ENCODE measurements at places on chromosomes 7 and 10.

DNA sequence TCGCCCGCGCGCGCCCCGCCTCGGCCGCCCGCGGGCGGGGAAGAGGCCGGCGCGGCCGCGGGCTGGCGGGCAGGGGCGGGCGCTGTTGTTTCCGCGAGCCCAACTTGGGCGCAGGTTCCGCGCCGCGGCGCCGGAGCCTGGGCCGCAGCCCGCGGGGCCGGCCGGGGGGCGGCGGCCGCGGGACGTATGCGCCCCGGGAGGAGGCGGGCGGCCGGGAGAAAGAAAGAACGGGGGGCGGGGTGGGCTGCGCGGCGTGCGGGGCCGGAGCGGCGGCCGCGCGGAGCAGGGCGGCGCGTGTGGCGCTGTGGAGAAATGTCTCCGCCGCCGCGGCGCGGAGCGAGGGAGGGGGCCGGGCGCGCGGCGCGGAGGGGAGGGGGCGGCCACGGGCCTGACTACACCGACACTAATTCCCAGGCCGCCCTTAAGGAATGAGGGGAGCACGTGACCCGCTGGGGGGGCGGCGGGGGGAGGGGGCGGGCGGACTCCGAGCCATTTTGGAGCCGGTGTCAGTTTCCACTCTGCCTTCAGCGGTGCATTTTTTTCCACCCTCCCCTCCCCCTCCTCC lies at the start of gene BMI1:
Gene BMI1 (plus strand): TSS at position 509 of the 565 bp plus-strand sequence. CDS start 5,351 bp downstream, outside the sequence.
- DNase-seq = peak; percentile 33

GRCh38 chr7:23783115-23783514 lies 73.1 kb downstream of the STK31 start:
- no peak for DNase-seq

GRCh38 chr10:86945361-86946212 lies 11.8 kb downstream of the MMRN2 start:
- DNase-seq = no peak

DNA sequence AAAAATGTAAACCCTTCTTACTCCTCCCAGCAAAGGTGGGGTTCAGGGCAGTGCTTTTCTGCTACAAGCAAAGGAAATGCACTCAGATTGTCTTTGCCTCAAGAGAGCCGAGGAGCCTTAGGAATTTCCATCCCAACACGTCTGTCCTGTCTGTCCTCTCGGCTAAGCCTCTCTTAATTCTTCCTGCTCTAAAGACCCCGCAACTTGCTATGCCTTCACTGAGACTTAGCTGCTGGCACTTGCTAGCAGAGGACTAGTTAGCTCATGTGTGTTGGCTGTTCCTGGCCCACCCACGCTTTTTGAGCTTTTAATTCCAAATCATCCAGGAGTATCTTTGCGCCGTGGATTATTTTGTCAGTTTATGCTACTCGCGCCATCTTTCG lies 481 bp upstream of the NPM3 start:
- DNase-seq = no peak

GRCh38 chr10:60456053-60456452 lies 66.4 kb upstream of the ANK3 start:
- no peak for DNase-seq

DNA sequence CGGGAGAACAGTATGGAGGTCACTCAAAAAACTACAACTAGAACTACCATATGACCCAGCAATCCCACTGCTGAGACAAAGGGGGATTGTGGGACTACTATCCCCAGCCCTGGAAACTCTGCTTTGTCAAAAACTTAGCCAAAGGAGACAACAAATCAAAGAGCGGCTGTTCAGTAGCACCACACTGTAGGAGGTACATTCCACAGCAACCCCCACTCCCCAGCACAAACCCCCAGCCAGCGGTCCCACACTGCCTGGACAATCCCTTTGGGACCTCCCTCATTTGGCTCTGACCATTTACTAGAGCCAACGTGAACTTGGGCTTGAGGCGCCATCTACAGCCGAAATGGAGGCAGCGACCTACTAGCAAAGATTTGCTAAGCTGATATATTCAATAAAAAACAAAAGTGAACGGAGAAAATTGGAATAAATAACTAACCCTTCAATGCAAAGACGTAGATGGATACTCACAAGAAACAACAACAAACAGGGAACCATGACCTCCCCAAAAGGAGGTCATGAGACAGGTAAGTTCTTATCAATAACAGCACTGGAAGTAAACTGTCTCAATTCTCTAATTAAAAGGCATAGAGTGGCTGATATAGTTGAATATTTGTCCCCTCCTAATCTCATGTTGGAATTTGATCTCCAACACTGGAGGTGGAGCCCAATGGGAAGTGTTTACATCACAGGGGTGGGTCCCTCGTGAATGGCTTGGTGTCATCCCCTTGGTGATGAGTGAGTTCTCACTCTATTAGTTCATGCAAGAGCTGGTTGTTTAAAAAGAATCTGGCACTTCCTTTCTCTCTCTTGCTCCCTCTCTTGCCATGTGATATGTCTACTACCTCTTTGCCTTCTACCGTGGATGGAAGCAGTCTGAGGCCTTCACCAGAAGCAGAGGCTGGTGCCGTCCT lies 119.0 kb upstream of the KCNMA1 start:
- peak; percentile 43 for DNase-seq

DNA sequence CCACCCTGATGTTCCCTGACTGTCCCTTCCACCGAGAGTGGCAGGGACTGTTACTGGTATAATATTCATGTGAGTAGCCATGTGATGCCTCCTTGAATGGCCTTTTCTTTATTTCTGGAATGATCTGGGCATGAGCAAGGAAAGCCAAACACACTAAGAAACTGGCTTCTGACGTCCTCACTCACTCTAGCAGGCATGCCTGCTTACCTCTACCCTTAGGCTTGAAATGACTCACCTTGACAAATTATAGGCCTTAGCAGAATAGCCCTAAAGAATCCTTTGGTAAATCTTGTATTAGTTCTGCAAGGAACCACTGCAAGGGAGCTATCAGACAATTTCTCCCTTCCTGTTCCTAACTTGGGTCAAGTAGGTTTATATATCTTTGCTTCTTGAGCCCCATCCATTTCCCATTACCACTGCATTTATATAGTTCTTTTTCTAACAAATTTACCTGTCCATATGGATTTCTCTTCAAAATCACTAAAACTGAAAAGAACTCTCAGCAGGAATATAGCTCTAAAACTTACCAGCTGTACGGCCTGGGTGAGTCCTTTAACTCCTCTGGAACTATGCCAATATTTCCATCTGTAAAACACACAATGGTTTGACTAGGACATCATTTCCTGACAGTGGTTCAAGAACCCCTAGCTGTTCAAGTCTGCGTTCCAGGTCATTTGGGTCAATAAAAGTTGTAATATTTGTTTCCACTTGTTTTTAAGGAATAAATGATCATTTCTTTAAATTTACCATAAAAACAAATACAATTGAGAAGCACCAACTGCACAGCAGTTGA lies 13.0 kb upstream of the NDUFA5 start:
- no peak for DNase-seq

DNA sequence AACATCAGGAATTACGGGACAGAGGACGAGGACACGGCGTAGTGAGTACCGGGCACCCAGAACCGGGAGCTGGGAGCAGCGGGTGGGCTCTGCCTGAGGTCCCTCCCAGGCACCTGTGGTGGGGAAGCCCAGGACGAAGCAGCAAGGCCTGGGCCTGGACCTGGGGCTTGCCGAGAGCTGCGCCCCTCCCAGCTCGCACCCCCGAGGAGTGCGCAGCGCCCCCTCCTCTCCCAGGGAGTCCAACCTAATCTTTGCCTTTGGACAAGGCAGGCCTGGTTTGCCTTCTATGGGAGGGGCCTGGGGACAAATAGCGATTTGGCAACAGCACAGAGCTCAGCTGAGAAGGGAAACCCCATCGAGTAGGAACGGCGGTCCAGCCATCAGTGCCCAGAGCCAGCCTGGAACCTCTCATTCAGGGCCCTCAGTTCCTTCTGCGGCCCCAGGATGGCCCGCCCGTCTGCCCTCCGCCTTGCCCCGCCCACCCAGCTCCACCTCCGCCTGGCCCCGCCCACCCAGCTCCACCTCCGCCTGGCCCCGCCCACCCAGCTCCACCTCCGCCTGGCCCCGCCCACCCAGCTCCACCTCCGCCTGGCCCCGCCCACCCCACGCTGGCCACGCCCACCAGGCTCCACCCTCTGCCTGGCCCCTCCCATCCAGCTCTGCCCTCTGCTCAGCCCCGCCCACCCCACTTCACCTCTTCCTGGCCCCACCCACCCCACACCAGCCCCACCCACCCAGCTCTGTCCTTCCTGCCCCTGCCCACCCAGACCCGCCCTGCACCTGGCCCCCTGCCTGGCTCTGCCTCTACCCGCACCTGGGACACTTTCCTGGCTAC lies 32.5 kb upstream of the KNDC1 start:
- DNase-seq = no peak

GRCh38 chr10:88531392-88532052 lies 51.6 kb downstream of the RNLS start:
- DNase-seq = no peak

- no peak for DNase-seq
These were observed 83.4 kb upstream of the ODAD2 start for GRCh38 chr10:28082316-28082715.

DNA sequence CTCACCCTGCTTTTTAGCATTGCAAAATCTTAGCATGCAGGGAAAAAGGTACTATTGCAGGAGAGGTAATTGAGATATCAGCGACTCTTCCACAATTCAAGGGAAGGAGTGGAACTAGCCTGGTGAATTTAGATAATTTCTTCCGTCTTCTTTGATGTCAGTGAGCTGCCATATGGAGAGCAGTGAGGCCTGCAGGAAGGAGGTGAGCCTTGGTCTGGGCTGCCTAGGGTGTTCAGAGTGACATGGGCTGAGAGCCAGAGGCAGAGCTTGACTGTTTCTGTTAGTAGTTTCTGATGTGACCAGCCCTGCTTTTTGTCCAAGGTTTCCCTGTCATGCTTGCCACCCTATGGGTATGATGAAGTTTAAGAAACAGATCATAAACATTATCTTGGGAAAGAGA lies 28.6 kb downstream of the KAT6B start:
- DNase-seq = no peak

DNA sequence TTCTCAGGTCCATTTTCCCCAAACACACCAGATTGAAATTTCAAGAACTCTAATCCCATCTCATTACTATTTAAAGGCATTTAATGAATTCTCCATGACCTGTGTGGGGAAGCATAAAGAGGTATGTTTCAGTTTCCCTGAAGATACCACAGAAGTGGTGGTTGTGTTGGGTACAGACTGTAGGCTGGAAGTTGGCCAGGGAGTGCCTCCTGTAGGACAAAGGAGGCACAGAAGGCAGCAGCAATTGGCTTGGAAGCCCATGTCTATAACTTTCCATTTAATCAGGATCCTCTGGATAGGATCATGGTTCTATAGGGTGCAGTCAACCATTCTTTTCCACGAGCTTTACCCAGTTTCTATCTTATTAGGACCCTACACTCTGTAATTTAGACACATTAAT lies 8.6 kb upstream of the BET1 start:
- DNase-seq = no peak

DNA sequence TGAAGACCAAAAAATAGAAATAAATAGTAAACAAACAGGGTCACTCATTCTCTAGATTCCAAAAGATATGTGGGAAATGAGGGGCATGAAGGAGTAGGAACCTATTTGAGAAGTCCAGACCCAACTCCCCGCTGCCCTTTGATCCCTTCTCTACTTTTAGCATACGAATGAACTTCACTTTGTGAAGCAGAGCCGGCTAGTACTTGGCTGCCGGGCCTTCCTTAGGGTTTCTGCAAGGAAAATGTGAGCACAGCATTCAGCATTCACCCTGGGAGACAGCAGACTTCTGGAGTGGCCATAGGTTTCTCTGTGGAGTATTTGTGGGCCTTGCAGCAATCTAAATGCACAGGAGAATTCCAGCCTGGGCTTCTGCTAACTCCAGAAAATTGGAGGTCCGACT lies 76.3 kb upstream of the PRKAR2B start:
- no peak for DNase-seq

DNA sequence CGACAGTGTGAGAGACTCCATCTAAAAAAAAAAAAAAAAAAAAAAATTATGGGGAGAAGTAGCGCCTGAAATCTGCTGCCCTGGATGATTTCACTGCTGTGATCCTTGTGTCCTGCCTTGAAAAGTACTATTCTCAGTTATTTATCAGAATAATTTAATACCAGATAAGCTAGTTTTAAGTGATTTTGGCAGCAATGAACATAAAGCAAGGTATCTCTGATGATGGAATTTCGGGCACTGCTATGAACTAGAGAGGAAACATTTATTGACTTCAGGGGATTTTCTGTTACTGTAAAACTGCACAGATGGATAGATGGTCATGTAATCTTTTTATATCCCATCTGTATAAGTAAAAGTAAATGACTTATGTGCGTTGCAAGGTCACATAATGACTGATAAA lies 619.1 kb upstream of the ANKRD30A start:
- DNase-seq = no peak

- DNase-seq = no peak
These were observed 199.6 kb upstream of the CELF2 start for GRCh38 chr10:10818082-10818481.

- DNase-seq = no peak
These were observed 413.9 kb upstream of the AUTS2 start for GRCh38 chr7:69184339-69184738.

GRCh38 chr7:22596763-22597400 lies 96.9 kb upstream of the STEAP1B start:
- DNase-seq = no peak

- no peak for DNase-seq
These were observed 64.8 kb downstream of the APBB1IP start for GRCh38 chr10:26502986-26503385.

GRCh38 chr7:29369909-29370488 lies 175.4 kb downstream of the CHN2 start:
- DNase-seq = no peak

- DNase-seq = no peak
These were observed 19.8 kb upstream of the TSPAN12 start for GRCh38 chr7:120877701-120878100.

DNA sequence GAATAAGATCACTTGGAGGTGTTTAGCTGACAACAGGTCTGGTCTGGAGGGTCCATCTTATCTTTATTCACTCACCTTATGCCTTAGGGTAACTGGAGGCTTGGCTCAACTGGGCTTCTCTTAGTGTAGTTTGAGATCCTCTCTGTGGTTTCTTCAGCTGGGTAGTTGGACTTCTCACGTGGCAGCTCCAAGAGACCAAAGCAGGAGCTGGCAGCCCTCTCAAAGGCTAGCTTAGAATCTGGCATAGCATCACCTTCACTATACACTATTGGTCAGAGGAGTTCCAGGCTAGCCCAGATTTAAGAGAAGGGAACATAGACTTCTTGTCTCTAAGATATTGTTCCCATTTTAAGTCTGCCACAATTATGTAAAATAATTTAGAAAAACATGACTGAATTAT lies 16.4 kb downstream of the ADK start:
- no peak for DNase-seq
